ENCODE measurements at places on chromosomes 7 and 10.

GRCh38 chr7:13411151-13411550 is 578.3 kb downstream of the ETV1 start:
- DNase-seq, result no peak

DNA sequence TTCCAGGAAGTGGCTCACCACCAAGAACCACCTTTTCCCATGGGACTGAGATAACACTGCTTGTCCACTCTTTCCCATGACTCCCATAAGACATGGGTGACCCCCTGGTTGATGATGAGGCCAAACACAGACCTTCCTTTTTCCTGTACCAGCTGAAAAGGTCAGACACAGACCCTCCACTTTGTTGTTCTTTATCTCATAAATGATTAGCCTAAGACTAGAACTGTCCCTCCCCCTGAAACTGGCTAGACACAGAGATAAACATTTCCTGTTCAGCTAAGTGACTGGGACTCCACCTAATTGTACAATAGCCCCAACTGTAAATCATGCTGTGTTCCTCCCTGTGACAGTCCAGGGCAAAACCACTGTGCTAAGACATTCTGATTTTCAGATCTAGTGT is 8.2 kb upstream of the NRG3 start:
- no peak for DNase-seq

DNA sequence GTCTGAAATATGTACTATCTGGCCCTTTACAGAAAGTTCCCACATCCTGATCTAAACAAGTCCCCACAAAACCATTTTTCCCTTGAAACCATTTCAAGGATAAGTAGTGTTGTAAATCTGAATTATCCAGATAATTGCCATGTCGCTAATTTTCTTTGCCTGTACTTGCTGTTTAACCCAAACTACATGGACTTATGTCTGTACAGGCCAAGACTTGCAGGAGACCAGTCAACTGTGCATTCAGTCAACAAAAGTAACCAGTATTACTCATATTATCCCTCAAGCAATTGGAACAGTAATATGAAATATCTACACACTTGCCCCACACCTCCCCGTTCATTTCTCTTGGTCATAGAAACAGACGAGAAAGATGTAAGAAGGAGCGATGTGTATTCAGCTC is 347.8 kb upstream of the NFE2L3 start:
- no peak for DNase-seq

- DNase-seq, result no peak
These were observed 38.1 kb downstream of the USP54 start for GRCh38 chr10:73552819-73553715.

- no peak for DNase-seq
These were observed 13.2 kb downstream of the TLL2 start for GRCh38 chr10:96500519-96500918.

- DNase-seq, result no peak
These were observed 1.8 kb upstream of the CLDN15 start for GRCh38 chr7:101239191-101239950.

- peak; percentile 36 for DNase-seq
These were observed 35.4 kb downstream of the JMJD1C start for GRCh38 chr10:63430091-63430998.

DNA sequence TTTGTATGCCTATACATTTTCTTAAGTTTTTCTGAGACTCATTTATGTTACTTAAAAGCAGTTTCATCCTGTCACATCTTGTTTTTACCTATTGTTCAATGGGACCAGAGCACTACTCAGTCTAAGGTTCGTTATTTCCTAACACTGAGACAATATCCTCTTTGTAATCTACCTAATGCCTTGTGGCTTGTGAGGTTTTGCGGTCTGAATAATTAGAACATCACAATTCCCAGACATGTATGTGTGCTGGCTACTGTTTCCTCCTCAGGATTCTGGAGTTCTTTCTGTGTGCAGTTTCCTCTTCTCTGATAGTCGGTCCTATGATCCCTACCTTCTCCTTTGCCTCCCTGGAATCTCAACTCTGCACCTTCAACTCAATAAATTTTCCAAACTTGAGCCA is 620.2 kb downstream of the ANKRD7 start:
- no peak for DNase-seq

GRCh38 chr10:42646214-42646613 is 7.8 kb upstream of the ZNF33B start:
- DNase-seq, result no peak

DNA sequence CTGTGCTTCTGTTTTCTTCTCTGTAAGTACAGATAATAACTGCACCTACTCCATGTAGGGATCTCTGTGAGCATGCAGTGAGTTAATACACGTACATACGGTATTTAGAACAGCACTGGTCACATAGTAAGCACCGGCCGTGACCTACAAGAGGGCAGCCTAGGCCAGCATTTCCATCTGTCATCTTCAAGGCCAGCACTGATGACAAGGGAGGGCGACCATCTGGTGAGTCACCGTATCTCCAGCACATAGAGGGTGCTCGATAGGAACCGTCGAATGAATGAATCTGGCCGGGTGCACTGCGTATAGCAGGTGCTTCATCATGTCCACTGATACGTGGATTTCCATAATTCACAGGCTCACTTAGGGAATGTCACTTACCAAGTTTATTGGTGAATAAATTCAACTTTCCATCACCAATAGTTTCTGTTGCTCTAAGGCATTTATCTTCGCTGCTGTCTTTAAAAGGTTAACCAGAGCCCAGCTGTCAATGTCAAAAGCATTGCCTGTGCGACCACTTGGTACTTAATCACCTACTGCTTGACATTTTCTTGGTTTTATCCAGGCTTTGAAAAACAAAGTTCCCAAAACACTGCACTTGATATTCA is 8.3 kb downstream of the NOD1 start:
- no peak for DNase-seq

GRCh38 chr10:30384701-30385201 is 35.7 kb upstream of the MTPAP start:
- no peak for DNase-seq

DNA sequence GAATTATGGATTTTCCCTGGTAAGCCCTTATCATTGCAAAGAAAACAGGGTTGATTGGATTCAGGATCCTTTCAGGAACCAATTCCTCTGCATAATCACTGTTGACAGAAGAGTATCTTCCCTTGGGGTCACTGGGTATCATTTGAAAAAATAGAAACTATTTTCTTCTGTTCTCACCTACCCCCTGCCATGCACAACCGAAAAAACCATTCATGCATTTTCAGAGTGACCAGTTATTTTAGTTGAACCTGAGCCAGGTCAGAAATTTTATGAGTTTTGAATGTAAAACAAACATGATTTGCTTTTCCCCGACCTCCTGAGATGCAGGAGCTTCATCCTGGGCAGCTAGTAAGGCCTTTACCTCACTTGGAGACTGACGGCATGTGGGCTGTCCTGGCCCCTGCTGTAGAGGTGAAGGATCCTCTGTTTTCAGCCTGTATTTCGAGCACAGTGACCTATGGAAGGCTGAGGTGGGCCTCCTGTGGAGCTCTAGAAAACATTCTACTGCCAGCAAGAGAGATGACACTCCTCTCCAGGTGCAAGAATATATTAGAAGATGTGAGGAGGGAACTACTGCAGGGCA is 30.1 kb downstream of the TMEM178B start:
- no peak for DNase-seq

DNA sequence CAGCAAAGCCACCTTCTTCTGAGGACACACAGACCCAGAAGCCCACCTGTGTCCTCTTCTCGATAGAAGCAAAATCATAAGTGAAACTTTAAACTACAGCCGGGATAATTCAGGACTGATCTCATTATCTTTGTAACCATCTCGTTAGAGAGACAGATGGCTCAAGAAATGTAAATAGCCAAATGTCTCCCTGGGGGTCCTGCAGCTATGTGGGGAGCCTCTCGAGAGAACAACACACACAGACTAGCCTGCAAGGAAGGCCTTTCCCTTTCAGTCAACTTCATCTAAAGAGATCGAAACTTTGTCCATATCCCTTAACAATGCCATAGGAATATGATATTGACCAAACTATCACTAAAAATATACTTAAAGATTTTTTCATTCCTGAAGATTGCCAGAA is 93.5 kb downstream of the VWC2 start:
- DNase-seq, result no peak

- no peak for DNase-seq
These were observed 162.1 kb downstream of the TSPAN12 start for GRCh38 chr7:120695848-120696247.

DNA sequence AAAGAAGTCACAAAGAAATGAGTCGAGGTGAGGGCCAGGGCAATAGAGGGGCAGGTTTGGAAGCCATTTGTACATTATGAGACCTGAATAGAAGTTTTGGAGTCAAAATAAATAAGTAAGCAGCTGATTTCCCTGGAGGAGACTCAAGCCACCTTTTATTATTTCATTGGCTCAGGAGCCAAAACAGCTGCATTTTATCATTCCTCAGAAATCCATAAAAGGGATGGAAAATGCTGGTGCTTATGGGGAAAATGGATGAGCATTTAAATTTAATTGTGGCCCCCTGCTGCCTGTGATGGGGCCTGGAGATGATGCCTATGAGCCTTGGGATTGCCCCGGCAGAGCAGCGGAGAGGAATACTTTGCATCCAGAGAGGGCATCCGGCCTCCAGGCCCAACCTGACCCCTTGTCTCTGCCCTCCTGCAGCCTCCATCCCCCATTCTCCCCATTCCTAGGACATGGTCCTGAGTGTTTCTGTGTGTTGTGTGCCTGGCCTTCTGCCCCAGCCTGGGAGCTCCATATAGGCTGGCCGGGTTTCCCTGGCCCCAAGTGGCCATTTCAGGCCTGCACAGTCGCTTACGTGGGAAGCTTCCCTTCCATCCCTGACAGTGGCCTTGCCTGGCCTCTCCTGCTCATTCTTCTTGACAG is 296.8 kb upstream of the ZMIZ1 start:
- no peak for DNase-seq

GRCh38 chr10:12073526-12073925 is 4.8 kb downstream of the DHTKD1 start:
- DNase-seq, result no peak

GRCh38 chr7:157840914-157841772 is 504.3 kb downstream of the DNAJB6 start:
- DNase-seq, result no peak

- no peak for DNase-seq
These were observed 66.2 kb upstream of the NME8 start for GRCh38 chr7:37782166-37782565.

DNA sequence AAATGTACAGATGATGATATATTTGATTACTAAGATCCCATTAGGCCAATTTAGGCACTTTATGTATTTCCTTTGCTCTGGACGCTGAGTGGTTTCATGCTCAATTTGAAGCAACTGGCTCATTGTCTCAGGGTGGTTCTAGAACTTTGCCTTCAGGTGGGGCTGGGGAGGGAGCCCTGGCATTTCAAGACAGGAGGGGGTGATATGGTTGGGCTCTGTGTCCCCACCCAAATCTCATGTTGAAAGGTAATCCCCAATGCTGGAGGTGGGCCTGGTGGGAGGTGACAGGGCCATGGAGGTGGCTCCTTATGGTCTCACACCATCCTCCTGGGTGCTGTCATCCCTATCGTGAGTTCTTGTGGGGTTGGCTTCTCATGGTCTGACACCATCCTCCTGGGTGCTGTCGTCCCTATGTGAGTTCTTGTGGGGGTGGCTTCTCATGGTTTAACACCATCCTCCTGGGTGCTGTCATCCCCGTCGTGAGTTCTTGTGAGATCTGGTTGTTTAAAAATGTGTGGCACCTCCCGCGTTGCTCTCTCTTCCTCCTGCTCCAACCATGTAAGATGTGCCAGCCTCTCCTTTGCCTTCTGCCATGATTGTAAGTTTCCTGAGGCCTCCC is 151.5 kb upstream of the KLF6 start:
- DNase-seq, result no peak

- DNase-seq, result no peak
These were observed 265.7 kb upstream of the MAGI2 start for GRCh38 chr7:79719216-79719615.

GRCh38 chr7:15937571-15937970 is 251.1 kb upstream of the MEOX2 start:
- DNase-seq, result no peak

DNA sequence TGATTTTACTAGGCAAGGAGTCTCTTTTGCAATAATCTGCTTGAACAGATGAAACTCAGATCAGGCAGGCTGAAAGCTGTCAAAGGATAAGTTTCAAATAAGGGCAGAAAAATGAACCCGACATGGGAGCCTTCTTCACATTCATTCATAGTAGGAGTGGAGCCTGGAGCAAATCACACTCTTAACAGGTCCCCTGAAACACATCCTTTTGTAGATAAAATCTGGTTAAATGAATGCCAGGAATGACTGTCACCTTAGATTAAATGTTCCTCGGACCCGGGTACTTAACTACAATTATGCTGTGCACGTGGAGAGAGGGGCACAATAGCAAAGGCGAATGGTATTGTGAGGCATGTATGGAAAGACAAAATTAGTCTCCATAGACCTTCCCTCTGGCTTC is 344.7 kb upstream of the LRGUK start:
- no peak for DNase-seq

GRCh38 chr7:50393076-50393475 is 57.1 kb downstream of the FIGNL1 start:
- DNase-seq, result no peak

DNA sequence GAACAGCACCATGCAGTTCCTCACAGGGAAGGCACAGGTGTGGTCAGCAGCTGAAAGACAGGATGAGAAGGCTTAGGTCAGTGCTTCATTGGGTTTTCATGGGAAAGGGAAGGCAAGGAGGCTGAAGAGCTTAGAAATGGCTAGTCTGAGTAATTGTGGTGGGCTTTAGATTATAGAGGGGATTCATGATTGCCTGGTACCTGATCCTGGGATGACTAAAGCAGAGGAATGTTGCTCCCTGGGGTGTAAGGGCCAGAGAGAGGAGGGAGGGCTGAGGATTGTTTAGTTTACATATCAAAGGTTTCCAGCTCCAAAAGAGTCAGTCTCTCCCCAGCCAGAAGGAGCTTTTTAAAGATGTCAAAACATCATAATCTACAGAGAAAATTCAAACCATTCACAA is 396.3 kb upstream of the POM121L12 start:
- no peak for DNase-seq

- no peak for DNase-seq
These were observed 11.9 kb upstream of the TSPAN13 start for GRCh38 chr7:16741676-16742075.

GRCh38 chr7:128860158-128861073 is 2.2 kb upstream of the ATP6V1F start:
- DNase-seq, result peak; percentile 42

All from H54 (cell line).